CD8-positive, alpha-beta memory T cell (primary cell): ENCODE measurements at places on chromosomes 13 and 19. TPM values are rescaled to one million over a fixed set of nuclear protein-coding genes. Genes with fewer than 3 reads are reported as not detected.
A peak's percentile ranks its signal among the peaks of the same experiment; 100 is the strongest.

The OSCAR gene
- total RNA-seq: 0.22 TPM

The KLK10 gene
- not detected for total RNA-seq

GRCh38 chr13:42707048-42707447 lies 74.3 kb upstream of the FAM216B start:
- no peaks in the 10 kb centered on the region for H3K27me3 ChIP-seq
- no peak overlapping the region for H3K4me3 ChIP-seq
- no peaks in the 10 kb centered on the region for H3K36me3 ChIP-seq

DNA sequence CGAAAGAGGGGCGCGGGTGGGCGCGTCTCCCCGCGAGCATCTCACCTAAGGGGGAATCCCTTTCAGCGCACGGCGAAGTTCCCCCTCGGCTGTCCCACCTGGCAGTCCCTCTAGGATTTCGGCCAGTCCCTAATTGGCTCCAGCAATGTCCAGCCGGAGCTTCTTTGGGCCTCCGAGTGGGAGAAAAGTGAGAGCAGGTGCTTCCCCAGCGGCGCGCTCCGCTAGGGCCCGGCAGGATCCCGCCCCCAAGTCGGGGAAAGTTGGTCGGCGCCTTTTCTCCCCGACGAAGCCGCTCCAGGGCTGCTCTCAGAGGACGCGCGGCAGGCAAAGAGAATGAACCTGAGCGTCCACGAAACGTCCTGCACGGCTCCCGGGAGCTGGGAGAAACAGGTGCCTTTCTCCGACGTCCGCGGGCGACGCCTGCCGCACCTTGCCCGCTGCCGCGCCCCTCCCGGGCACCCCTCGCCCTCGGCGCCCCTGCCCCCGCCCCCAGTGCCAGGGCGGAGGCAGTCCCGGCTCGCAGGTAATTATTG lies 366 bp upstream of the KL start:
- no peak overlapping the region for H3K27ac ChIP-seq
- H3K36me3 ChIP-seq: no peaks in the 10 kb centered on the region
- no peak overlapping the region for H3K4me3 ChIP-seq
- H3K4me1 ChIP-seq: no peaks in the 10 kb centered on the region
- no peak for DNase-seq

GRCh38 chr19:10911579-10912363 lies 16.7 kb downstream of the YIPF2 start:
- H3K4me3 ChIP-seq: no peak overlapping the region
- H3K27ac ChIP-seq: no peak overlapping the region
- DNase-seq: no peak

DNA sequence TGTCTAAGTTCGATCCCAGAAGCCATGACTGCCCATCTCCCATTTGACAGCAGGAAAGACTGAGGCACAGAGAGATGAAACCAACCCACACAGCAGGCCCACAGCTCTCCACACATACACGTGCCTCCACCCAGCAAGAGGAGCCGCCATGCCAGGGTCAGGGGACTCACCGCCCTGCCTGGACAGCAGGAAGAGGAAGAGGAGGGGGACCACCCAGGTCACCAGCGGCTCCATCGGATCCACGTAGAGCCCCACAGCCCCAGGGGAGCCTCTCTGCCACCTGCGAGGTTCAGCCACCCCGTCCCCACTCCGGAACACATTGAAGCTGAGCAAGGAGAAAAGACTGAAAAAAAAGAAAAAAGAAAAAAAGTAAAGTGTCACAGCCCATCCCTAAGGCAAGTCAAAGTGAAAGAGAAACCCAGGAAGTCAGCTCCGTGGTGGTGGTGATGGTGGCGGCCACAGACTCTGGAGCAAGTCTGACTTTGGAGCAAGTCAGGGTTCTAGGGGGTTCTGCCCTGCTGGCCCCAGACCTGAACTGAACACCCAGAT lies at the start of gene IL12RB1:
IL12RB1 (minus strand) TSS at position 345 of the 549 bp plus-strand sequence; CDS start at position 234, 111 bp downstream.
- H3K27me3 ChIP-seq: no peaks in the 10 kb centered on the region
- peaks cover 69% of the 10 kb centered on the region for H3K4me1 ChIP-seq
- H3K36me3 ChIP-seq: peaks cover 7% of the 10 kb centered on the region
- peak within 1 kb of the TSS; percentile 85 for H3K4me3 ChIP-seq
- peak; percentile 75 for DNase-seq

DNA sequence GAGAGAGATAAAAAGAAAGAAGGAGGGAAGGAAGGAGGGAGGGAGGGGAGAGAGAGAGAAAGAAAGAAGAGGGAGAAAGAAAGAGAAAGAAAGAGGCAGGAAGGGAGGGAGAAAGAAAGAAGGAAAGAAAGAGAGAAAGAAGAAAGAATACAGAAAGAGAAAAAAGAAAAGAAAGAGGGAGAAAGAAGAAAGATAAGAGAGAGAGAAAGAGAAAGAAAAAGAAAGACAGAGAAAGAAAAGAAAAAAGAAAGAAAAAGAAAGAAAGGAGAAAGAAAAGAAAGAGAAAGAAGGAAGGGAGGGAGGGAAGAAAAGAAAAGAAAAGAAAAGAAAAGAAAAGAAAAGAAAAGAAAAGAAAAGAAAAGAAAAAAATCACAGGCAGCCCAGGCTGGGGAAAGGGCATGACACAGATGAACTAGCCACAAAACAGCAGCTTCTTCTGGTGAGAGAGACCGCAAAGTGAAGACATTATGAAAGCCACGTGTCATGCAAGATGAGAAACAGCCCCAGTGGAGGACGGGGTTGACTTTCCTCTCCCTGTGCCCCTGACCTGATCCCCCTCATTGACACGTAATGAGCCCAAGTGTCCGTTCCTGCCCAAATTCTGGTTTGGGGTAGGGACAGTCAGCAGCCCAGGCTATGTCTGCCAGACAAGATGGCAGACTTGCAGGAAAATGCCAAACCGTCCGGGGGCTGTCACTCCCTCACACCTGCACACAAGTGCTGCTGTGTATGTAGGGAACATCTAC lies 102.1 kb downstream of the INSR start:
- no peak overlapping the region for H3K27ac ChIP-seq
- DNase-seq: peak; percentile 19
- peak overlapping the region; percentile 43 for H3K4me3 ChIP-seq
- peaks cover 21% of the 10 kb centered on the region for H3K4me1 ChIP-seq

GRCh38 chr13:23427342-23427843 lies 6.1 kb downstream of the SACS start:
- no peak for DNase-seq
- no peaks in the 10 kb centered on the region for H3K4me1 ChIP-seq
- H3K27ac ChIP-seq: no peak overlapping the region
- no peak overlapping the region for H3K4me3 ChIP-seq
- no peaks in the 10 kb centered on the region for H3K36me3 ChIP-seq
- no peaks in the 10 kb centered on the region for H3K27me3 ChIP-seq
